Hindlimb muscle (tissue), 1 donor: ENCODE measurements at places on chromosomes 1 and 21. TPM values are rescaled to one million over a fixed set of nuclear protein-coding genes. Genes with fewer than 3 reads are reported as not detected.

Gene FLG2
- polyA plus RNA-seq = 0.12 TPM

- no peak for DNase-seq
Measured at GRCh38 chr1:29164588-29164987, 17.1 kb downstream of the SRSF4 start.

- DNase-seq = no peak
Measured at GRCh38 chr1:7298749-7299151, 472.3 kb upstream of the VAMP3 start.

DNA sequence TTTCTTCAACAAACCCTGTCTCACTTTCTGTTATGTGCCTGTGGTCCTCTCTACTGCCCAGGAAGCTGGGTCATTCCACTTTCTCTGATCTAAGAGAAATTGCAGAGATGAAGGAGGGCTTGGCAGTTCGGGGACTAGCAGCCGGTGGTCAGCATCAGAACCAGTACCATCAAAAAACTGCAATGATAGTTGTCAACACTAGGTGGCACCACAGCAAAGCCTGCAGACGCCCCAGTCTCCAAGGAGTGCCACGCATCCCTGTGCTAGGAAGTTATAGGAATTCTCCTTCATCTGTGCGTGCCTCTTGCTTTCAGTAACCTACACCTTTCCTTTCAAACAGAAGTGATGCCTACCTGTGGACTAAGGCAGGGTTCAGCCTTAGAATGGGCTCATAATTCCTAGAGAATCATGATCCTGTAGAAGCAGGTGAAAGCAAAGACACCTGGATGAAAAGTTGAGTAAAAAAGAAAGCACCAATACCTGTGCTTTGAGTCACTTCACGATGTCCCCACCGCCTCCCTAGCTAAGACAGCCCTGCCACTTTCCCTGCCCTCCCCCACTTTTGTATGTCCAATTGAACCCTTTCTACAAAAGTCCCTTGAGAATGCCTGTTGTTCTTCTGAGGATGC lies 129.2 kb downstream of the ADAMTS1 start:
- peak; percentile 34 for DNase-seq

DNA sequence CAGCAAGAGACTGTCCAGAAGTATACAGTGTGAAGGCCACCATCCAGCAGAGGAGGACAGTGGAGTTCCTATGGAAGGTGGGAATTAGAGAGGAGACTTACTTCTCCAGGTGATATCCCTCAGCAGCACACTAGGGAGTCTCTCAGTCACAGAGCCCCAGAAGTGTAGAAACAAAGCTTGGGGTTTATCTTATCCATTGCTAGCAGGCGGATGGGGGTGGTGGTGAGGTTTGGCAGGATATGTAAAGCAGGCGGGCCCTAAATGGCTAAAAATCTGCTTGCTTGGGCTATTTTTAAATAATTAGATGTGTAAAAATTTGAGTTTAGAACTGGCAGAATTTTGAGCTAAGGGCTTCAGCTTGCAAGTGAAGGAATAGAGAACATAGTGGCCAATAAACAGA lies 50.1 kb upstream of the RGS18 start:
- no peak for DNase-seq

DNA sequence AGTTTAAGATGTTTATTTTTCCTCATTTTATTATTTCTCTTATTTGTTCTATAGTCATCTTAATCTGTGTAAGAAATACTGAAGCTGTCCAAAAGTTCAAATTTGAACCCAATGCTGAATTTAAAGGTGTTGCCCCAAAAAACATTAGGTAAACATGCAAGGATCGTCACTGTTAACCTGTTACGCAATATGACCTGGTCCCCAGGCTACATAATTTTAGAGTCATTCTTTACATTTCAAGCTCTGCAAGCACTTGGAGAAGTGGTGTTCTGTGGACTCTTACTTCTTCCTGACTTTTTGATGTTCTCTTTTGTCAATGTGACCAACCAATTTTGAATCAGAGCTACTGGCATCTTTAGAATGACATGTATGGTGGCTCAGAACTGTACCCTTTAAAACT lies 106.0 kb downstream of the CLIC6 start:
- DNase-seq = no peak

DNA sequence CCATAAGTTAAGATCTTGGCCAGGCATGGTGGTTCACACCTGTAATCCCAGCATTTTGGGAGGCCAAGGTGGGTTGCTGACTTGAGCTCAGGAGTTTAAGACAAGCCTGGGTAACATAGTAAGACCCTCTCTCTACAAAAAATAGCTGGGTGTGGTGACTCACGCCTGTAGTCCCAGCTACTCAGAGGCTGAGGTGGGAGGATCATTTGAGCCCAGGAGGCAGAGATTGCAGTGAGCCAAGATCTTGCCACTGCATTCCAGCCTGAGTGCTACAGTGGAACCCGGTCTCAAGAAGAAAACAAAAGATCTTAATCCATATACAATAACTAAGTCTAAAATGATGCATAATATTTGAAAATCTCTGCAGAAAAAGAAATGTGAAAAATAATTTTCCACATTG lies 165.5 kb upstream of the NR5A2 start:
- DNase-seq = no peak

- no peak for DNase-seq
Measured at GRCh38 chr1:33009561-33009960, 27.1 kb downstream of the AK2 start.
